Right lung (tissue), 10 donors: ENCODE measurements at places on chromosomes 2 and 18. TPM values are rescaled to one million over a fixed set of nuclear protein-coding genes. Genes with fewer than 3 reads are reported as not detected.

- DNase-seq, result peak; percentile 21
Measured at GRCh38 chr2:24049485-24050021, at the start of gene FKBP1B. FKBP1B (plus strand) TSS chr2:24049741; CDS start chr2:24049850, 109 bp downstream.

GRCh38 chr18:65206551-65207260 is 544.1 kb upstream of the CDH7 start:
- no peak for DNase-seq

DNA sequence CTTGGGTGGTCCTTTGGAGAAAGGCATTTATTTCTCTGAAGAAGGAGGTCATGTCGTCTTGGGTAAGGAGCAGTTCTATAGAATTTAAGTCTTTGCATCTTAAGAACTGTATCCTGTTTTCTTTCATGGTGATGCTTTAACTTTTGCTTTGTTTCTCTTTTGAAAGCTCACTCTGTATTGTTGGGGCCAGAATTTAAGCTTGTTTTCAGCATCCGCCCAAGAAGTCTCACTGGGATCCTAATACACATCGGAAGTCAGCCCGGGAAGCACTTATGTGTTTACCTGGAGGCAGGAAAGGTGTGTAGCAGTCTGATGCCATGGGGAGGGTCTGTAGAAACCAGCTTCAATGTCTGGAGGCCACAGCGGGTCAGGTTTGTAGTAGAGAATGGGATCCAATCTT is 64.7 kb upstream of the TTC39C start:
- no peak for DNase-seq

- no peak for DNase-seq
Measured at GRCh38 chr2:85750587-85751575, 2.9 kb upstream of the ATOH8 start.

- DNase-seq, result peak; percentile 42
Measured at GRCh38 chr2:234288974-234289455, 207.9 kb downstream of the ARL4C start.

- no peak for DNase-seq
Measured at GRCh38 chr2:32135409-32135808, 30.3 kb upstream of the SLC30A6 start.

DNA sequence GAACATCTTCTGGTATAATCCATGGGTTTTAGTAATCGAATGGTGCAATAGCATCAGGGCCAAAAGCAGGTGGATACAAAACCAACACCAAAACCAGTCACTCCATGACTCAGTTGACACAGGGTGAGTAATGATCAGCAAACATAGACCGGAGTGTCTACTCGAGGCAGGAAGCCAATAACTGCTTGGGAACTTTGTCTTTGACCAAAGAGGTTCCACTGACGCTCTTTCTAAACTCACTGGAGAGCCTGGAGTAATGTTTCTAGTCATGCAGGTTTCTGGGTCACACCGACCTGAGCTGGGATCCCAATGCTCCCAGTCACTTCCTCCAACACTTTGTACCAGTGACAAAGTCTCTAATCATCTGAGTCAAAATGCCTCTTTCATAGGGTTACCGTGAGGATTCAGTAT is 30.9 kb downstream of the MREG start:
- DNase-seq, result no peak

DNA sequence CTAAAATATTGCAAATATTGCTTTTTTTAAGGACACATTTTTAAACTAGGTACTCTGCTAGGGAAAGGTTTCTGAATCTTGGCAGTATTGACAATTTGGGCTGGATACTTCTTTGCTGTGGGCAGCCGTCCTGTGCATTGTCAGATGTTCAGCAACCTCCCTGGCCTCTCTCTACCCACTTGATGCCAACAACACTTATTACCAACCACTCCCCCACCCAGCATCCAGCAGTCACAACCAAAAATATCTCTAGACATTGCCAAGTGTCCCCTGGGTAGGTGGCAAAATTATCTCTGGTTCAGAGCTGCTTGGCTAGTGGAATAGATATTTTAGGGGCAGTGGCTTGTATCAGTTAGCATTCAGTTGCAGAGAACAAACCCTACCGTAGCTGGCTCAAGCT is 114.3 kb upstream of the PNPT1 start:
- no peak for DNase-seq

The ARHGAP25 gene
- 6.3 TPM for polyA plus RNA-seq

The KCNG2 gene
- 0.35 TPM for polyA plus RNA-seq

The GCKR gene
- polyA plus RNA-seq, result 1.4 TPM

The TMEM200C gene
- polyA plus RNA-seq, result 2.6 TPM
